MV-4-11 (cell line): ENCODE measurements at places on chromosomes 11 and 22.

DNA sequence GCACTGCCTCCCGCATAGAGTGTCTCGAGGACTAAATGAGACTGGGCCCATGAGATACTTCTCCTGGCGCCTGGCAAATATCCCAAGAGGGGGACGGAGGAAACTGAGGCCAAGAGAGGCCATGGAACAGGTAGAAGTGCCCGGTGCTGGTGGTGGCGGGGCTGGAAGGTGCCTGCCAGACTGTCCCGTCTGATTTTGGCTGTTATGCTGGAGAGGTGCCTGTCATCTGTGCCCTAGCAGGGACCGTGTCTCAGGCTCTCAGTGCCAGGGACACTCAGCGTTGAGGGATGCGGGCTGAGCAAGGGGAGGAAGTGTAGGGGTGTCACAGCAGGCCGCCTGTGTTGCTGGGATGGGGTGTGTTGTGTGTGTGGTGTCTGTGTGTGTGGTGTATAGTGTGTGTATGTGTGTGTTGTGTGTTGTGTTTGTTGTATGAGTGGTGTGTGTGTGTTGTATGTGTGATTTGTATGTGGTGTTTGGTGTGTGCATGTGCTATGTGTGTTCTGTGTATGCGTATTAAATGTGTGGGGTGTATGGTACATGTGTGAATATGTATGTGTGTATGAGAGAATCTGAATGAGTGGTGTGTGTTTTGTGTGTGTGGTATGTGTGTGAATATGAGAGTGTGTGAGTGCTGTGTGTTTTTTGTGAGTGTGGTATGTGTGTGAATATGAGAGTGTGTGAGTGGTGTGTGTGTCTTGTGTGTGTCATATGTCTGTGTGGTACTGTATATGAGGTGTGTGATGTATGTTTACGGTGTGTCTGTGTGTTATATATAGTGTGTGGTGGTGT, 21.3 kb upstream of the SHISAL1 start:
- DNase-seq = no peak

- no peak for DNase-seq
These were observed 19.3 kb downstream of the GTSE1 start for GRCh38 chr22:46315976-46316375.

DNA sequence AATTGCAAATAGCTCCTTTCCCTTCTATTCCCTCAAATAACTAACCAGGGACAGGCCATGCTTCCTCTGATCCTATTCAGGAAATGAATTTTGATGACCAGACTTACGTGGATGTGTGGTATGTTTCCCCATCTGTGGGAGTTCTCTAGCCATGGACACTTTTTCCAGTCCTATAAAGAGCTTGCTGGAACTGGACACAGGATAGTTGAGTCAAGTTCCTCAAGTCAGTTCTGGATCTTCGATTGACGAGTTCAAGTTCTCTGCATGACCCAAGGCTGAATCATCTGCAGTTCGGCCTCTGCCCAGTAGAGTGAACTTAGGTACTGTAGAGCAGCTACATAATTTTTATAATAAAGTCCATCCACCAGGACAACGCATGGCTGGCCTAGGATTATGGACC, 52.7 kb upstream of the CCND1 start:
- no peak for DNase-seq

DNA sequence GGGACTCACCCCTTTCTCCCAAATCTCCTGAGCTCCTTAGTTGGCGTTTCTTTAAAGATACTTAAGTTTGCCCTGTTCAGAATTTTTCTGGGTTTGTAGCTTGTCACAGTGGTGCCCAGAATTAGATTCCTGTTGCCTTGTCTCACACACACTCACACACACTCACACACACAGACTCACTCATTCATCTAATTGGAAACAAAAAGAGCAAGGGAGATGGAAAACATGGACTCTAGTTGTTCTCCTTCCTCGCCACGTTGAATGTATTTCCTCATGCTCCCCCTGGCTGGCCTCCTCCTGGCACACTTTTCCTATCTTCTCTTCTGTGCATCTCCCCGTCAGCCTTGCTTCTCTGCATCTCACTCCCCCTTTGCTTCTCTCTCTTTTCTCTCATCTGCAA, 752.3 kb downstream of the NTM start:
- no peak for DNase-seq

- no peak for DNase-seq
These were observed 34.3 kb downstream of the MTMR3 start for GRCh38 chr22:29917052-29917902.

GRCh38 chr22:37848587-37849088, 581 bp upstream of the EIF3L start:
- no peak for DNase-seq

- no peak for DNase-seq
These were observed 116.5 kb downstream of the HIPK3 start for GRCh38 chr11:33373636-33374035.

DNA sequence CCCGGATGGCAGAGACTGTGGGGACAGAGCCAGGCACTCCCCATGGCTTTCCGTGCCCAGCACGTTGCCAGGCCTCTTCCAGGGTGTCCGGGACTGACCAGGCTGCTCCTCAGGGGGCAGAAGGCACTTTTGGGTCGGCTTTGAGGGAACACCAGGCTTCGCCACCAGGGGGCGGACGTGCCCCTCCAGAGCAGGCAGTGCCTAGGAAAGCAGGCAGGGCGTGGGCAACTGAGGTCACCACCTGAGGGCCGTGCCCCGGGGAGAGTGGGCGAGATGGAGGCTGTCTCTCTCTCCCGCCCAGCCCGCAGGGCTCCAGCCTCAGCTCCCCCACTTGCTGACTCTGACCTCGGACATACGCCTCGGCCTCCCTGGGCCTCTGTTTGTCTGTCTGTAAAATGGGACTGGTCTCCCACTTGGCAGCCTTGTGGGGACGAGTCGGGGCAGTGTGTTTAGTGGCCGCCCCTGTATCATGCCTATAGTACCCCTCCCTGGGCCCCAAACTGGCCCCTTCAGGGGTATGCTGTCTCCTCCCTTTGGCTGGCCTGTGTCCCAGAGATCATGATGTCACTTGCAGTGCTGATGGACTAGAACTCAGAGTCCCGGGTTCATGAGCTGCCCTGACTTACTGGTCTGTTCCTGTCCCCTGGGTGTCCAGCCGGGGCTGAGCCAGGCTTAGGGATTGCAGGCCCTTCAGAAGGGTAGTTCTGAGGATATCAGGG, 4.4 kb upstream of the PRR5 start:
- peak; percentile 60 for DNase-seq

GRCh38 chr22:20094197-20094807, 14.3 kb downstream of the DGCR8 start:
- no peak for DNase-seq

GRCh38 chr11:34149786-34150185, 44.4 kb downstream of the NAT10 start:
- no peak for DNase-seq

- DNase-seq = no peak
These were observed 17.9 kb upstream of the RRAS2 start for GRCh38 chr11:14376920-14377319.

DNA sequence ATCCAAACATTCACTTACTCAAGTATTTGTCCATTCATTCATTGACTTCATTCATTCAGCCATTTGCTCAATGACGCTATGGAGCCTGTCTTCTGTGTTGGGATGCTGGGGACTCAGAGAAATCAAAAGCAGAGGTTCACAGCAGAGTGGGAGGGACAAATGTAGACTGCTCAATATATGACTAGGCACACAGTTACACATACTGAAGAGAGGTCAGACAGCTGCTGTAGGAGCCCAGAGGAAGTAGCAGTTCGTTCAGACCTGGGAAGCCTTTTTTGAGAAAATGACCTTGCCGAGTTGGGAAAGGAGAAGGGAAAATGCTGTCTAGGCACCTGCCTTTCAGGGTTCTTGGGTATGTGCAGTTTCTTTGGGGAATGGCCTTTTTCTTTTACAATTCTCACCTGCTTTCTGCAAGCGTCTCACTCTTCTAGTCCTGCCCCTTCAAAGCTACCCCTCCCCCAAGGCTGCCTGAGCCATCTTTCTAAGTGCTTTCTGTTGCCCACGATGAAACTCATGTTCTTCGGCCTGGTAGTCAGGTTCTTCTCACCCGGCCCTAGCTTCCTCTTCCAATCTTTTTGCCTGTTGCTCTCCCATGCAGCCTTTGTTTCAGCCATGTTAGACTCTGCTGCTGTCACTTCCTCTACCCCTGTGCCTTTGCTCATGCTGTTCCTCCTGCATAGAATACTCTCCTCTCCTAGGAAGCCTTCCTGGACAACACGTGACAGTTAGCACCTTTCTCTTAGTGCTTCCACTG, 4.2 kb upstream of the UVRAG start:
- peak; percentile 73 for DNase-seq

GRCh38 chr11:9222654-9223053, 42.5 kb downstream of the DENND5A start:
- no peak for DNase-seq

DNA sequence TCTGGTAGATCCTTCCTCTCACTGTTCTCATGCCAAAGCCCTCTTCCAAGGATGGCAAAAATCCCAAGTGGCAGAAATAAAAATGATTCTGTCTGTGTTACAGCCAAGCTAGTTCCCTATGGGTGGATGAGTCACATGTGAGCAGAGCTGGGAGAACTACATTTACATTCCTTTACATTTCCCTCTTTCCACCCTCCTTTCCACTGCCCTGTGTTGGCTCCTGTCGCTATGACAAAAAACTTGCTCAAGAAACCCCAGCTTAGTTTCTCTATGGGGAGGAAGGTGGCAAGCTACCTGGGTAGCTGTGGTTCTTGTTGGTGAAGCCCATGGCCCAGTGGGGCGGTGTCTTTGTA, 10.2 kb upstream of the DDB2 start:
- no peak for DNase-seq

GRCh38 chr22:39306456-39307361, 12.7 kb downstream of the RPL3 start:
- DNase-seq = peak; percentile 32

DNA sequence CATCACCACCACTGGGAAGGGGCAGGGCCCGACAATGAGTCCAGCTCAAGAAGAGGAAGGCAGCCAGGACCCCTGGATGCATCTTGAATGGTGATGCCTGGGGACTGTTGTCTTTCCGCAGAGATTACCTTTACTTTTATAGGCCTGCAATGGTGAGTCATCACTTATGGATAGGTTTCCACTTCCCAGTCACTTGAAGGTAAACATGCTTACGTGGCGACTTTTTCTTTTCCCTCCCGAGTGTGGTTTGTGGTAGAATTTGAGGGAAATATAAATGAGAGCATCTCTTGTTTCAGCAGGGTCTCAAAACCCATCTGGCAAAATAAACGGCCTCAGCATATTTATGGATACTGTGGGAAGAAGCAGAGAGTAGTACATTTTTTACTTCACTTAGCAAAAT, at the start of gene MMP13:
Gene MMP13, minus strand, starts transcription at position 109 of the 400 bp plus-strand sequence. Its CDS starts 27 bp downstream, at position 82.
- no peak for DNase-seq

- no peak for DNase-seq
These were observed 3.7 kb downstream of the MICALL1 start for GRCh38 chr22:37909766-37910165.

GRCh38 chr11:96221244-96222070, 121.5 kb downstream of the MAML2 start:
- DNase-seq = peak; percentile 8

GRCh38 chr11:2092956-2093412, 46.2 kb downstream of the IGF2 start:
- no peak for DNase-seq

DNA sequence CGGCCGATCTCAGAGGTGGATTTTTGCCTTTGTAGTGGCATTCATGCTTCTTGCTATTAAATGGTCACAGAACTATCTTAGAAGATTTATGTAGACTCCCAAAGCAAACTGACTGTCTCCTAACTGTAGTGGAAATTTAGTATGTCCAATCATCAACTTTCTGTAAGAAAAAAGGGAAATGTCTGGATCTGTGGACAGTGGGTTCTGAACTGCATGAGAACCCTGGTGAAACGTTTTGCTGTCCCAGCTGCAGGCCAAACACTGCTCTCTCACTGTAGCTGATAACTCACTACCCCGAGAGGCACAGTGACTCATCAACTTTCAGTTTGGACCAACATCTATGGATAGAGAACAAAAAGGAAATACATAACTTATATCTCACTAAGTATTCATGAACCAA, 387.1 kb downstream of the SOX6 start:
- DNase-seq = peak; percentile 79

GRCh38 chr11:65576867-65577755, 1.3 kb downstream of the EHBP1L1 start:
- peak; percentile 75 for DNase-seq

GRCh38 chr11:1739576-1739975, 10.8 kb downstream of the IFITM10 start:
- DNase-seq = no peak

GRCh38 chr11:3154001-3154599, 11.0 kb downstream of the OSBPL5 start:
- peak; percentile 60 for DNase-seq
